Activated CD8-positive, alpha-beta memory T cell treated with anti-CD3 and anti-CD28 coated beads, Interleukin-2, amount 10 ng/mL, durations not matched to agents 7 days and 5 days (primary cell): ENCODE measurements at places on chromosomes 12 and 14. TPM values are rescaled to one million over a fixed set of nuclear protein-coding genes. Genes with fewer than 3 reads are reported as not detected.

GRCh38 chr12:56267443-56268071, 815 bp downstream of the COQ10A start:
- peaks cover 19% of the 10 kb centered on the region for H3K4me1 ChIP-seq
- H3K27me3 ChIP-seq, result no peaks in the 10 kb centered on the region
- H3K36me3 ChIP-seq, result peaks cover 5% of the 10 kb centered on the region
- DNase-seq, result no peak

DNA sequence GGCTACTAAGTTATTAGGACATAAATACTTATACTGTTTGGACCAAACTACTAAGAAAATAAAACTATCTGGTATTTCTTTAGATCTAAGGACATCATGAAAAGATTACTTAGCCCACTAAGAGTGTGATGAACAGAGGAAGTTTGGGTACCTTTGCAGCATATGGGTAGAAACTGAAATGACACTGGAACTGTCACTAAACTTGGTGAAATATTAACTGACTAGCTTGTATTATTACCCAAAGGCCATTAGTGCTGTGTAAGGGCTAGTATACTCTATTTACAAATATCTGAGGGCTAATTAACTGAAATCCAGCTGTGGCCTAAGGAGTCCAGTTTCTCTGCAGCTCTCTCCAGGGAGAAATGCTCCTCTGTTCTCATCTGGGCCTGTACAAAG, 45.5 kb downstream of the PAWR start:
- H3K4me1 ChIP-seq, result no peaks in the 10 kb centered on the region
- no peaks in the 10 kb centered on the region for H3K36me3 ChIP-seq
- no peak overlapping the region for H3K27ac ChIP-seq
- DNase-seq, result no peak
- H3K4me3 ChIP-seq, result no peak overlapping the region
- no peaks in the 10 kb centered on the region for H3K27me3 ChIP-seq

GRCh38 chr12:15851919-15852318, 30.3 kb upstream of the STRAP start:
- no peak overlapping the region for H3K4me3 ChIP-seq
- no peak overlapping the region for H3K27ac ChIP-seq
- no peak for DNase-seq
- no peaks in the 10 kb centered on the region for H3K4me1 ChIP-seq
- H3K36me3 ChIP-seq, result no peaks in the 10 kb centered on the region

FGF6 gene
- not detected for total RNA-seq

- peaks cover 62% of the 10 kb centered on the region for H3K36me3 ChIP-seq
- H3K27ac ChIP-seq, result no peak overlapping the region
- peaks cover 18% of the 10 kb centered on the region for H3K4me1 ChIP-seq
- DNase-seq, result no peak
- H3K4me3 ChIP-seq, result no peak overlapping the region
- H3K27me3 ChIP-seq, result no peaks in the 10 kb centered on the region
Measured at GRCh38 chr12:26979733-26980132, 34.5 kb downstream of the TM7SF3 start.

LRFN5 gene
- total RNA-seq, result not detected

ATN1 gene
- total RNA-seq, result 38.3 TPM

- peaks cover 3% of the 10 kb centered on the region for H3K27me3 ChIP-seq
- H3K27ac ChIP-seq, result no peak overlapping the region
- H3K36me3 ChIP-seq, result no peaks in the 10 kb centered on the region
- DNase-seq, result no peak
- no peak overlapping the region for H3K4me3 ChIP-seq
Measured at GRCh38 chr14:34252227-34252626, 209.8 kb downstream of the SPTSSA start.

DNA sequence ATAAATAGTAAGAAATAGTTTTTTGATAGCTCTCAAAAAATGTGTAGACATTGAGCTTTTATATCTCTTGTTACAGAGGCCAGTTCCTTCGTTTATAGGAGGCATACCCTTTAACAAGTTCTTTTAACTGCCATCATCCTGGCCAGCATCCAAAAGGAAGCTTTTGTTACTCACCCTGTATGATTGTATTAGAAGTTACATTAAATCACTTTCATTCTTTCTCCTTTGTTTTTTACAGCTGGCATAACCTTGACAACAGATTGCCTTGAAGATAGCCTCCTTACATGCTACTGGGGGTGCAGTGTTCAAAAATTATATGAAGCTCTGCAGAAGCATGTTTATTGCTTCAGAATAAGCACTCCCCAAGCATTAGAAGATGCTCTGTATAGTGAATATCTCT, 20.1 kb downstream of the CGRRF1 start:
- no peaks in the 10 kb centered on the region for H3K27me3 ChIP-seq
- H3K4me3 ChIP-seq, result no peak overlapping the region
- DNase-seq, result no peak

CCDC197 gene
- 0.14 TPM for total RNA-seq

- no peaks in the 10 kb centered on the region for H3K36me3 ChIP-seq
- H3K4me1 ChIP-seq, result peaks cover 3% of the 10 kb centered on the region
- H3K4me3 ChIP-seq, result no peak overlapping the region
Measured at GRCh38 chr12:85273381-85274314, 6.4 kb upstream of the ALX1 start.
